ENCODE measurements at places on chromosomes 6 and 20. TPM values are rescaled to one million over a fixed set of nuclear protein-coding genes. Genes with fewer than 3 reads are reported as not detected.

CASS4 gene
- 0.12 TPM for total RNA-seq

HLA-DRB1 gene
- total RNA-seq = not detected

ARFGEF3 gene
- total RNA-seq = under 0.01 TPM

ADTRP gene
- 2.0 TPM for total RNA-seq

ZSCAN23 gene
- 0.94 TPM for total RNA-seq

HSPA12B gene
- total RNA-seq = not detected

SLC22A3 gene
- total RNA-seq = 13.5 TPM

TNF gene
- total RNA-seq = not detected

ERMARD gene
- 38.6 TPM for total RNA-seq

LAMP5 gene
- not detected for total RNA-seq

C20orf144 gene
- total RNA-seq = 0.15 TPM

VPS16 gene
- 66.8 TPM for total RNA-seq

SPTLC3 gene
- 0.98 TPM for total RNA-seq

SAMD3 gene
- 19.0 TPM for total RNA-seq

SPATA25 gene
- total RNA-seq = 0.60 TPM

GRM1 gene
- total RNA-seq = under 0.01 TPM

C6orf52 gene
- 0.38 TPM for total RNA-seq

CRISP3 gene
- not detected for total RNA-seq

PNPLA1 gene
- total RNA-seq = not detected

OSER1 gene
- total RNA-seq = 45.3 TPM

GPANK1 gene
- 6.1 TPM for total RNA-seq

HLA-DOB gene
- total RNA-seq = not detected

FAM210B gene
- 47.4 TPM for total RNA-seq

SLC22A7 gene
- total RNA-seq = not detected

CNKSR3 gene
- total RNA-seq = 5.0 TPM

FAM83C gene
- total RNA-seq = not detected

SYCP2L gene
- 0.08 TPM for total RNA-seq

FAM217A gene
- total RNA-seq = not detected

CHMP4B gene
- total RNA-seq = 32.1 TPM

RAD21L1 gene
- not detected for total RNA-seq

KCNQ5 gene
- 0.82 TPM for total RNA-seq

HMGN3 gene
- 54.4 TPM for total RNA-seq

RNF144B gene
- total RNA-seq = 0.68 TPM

PNLDC1 gene
- total RNA-seq = 0.23 TPM

MUC22 gene
- not detected for total RNA-seq

PPP1R3G gene
- total RNA-seq = 1.3 TPM

ZC2HC1B gene
- total RNA-seq = not detected

USP49 gene
- total RNA-seq = 1.8 TPM

KIF6 gene
- total RNA-seq = 1.3 TPM

BPIFA1 gene
- not detected for total RNA-seq
